GM04503 (cell line): ENCODE measurements at places on chromosomes 12 and 14.
A peak's percentile ranks its signal among the peaks of the same experiment; 100 is the strongest.

DNA sequence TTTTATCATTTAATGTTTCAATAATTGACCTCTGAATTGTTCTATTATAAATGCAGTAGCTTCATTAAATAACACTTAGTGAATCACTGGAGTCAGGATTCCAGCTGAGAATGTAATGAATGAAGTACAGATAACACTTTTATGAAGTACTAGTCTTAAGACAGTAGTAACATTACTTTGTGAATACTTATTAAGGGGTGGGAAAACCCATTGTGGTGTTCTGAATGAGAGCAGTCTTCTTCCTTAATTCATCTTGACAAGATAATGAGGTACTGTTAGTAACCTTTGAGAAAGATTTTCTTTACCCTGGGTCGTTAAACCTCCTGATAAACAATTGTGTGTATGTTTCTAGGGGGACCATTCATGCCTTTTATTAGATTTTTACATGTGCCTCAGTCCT lies 12.7 kb downstream of the NUP107 start:
- DNase-seq: no peak

DNA sequence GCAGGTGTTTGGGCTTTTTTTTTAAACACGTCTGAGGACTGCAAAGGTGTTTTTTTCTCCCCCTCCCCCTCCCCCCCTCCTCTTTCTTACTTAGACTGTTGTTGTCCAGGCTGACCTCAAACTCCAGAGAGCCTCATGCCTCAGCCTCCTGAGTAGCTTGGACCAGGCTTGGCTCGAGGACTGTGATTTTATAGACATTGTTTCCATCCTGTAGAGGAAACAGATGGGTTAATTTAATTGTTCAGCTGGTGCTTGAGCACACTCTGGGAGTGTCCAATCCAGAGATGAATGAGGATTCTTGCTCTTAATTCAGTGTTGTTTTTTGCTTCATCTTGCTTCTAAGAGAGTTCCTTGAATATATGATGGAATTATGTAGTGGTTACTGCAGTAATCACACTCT lies 42.1 kb downstream of the RASSF3 start:
- DNase-seq: no peak

DNA sequence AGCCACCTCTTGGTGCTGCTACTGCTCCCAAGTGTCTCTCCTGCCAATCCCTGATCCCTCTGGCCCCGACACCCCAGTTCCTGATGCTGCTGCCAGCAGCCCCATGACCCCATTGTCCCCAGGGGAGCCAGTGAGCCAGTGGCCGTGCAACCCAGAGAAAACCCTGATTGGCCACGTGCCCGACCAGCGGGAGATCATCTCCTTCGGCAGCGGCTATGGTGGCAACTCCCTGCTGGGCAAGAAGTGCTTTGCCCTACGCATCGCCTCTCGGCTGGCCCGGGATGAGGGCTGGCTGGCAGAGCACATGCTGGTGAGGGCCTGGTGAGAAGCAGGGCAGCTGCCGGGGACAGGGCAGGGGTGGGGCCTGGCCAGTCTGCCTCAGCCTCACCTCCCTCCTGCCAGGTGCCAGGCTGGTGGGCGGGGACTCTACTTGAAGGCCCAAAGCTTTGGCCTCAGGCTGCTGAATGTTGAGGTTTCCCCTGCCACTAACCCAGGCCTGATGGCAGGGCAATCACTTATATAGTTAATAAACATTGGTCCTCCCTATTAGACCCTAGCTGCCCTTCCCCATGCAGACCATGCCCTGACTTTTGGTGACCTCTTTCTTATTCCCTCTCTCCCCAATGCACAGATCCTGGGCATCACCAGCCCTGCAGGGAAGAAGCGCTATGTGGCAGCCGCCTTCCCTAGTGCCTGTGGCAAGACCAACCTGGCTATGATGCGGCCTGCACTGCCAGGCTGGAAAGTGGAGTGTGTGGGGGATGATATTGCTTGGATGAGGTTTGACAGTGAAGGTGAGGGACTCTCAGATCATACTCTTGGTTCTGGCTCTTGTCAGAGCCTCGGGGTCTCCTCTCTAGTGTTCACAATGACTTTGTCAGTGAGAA lies 5.1 kb downstream of the PCK2 start:
- no peak for DNase-seq

- no peak for DNase-seq
These were observed 1094.4 kb downstream of the BCL11B start for GRCh38 chr14:98177551-98177950.

GRCh38 chr12:106918746-106919145 lies 37.0 kb upstream of the TMEM263 start:
- no peak for DNase-seq

DNA sequence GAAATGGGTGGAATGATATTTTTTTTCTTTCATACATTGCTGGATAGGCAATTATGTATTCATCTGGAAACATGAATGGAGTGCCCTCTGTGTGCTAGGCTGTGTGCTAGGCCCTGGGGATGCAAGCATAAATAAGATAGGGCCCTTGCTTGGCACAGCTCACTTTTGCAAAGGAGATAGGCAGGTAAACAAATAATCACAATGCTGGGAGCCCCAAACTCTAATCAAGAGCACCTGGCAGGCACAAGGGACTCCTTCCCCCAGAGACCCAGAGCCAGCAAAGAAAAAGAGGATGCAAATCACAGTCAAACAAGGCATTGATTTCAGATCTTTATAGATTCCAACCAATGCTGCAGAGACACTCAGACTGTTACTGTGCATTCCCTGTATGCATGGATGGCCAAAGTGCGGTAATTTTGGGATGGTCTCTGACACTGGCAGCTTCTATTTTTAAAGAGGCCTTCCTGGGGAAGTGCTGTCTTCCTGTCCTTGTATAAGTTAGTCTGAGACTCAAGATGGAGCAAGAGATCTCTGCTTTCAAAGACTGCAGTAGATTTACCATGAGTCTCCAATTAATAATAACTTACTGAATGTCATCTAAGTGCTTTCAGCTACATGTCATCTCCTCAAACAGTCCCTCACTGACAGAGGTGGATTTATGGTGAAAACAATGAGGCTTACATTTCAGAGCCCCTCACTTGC lies 45.1 kb upstream of the CPM start:
- DNase-seq: no peak

DNA sequence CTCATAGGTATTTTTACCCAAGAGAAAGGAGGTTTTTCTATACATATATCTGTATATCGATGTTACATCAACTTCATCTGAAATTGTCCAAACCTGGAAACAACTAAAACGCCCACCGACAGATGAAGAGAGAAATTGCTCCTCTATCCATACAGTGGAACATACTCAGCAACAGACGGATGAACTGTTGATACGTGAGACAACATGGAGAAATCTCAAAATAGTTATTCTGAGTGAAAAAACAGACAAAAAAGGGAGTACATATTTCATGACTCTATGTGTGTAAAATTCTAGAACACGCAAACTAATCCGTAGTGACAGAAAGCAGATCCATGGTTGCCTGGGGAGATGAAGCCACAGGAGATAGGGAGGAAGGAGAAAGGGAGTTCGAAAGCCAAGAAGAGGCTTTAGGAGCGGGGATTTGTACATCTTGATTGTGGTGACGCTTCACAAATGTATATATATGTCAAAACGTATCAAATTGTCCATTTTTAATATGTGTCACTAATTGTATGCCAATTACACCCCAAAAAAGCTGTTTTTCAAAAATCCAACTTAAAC lies 37.6 kb upstream of the C14orf180 start:
- no peak for DNase-seq

DNA sequence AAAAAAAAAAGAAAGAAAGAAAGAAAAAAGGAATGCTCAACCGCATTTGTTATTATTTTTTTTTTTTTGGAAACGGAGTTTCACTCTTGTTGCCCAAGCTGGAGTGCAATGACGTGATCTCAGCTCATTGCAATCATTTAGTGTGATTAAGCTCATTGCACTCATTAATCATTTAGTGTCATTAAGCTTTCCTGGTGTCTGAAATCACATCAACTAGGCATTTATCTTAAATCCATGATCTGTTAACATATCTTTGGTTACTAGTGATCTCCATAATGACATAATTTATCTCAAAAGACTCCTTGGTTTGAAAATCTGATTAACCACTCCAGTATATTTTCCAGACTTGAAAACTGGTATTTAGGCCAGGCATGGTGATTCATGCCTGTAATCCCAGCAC lies 26.3 kb downstream of the ETFBKMT start:
- no peak for DNase-seq

DNA sequence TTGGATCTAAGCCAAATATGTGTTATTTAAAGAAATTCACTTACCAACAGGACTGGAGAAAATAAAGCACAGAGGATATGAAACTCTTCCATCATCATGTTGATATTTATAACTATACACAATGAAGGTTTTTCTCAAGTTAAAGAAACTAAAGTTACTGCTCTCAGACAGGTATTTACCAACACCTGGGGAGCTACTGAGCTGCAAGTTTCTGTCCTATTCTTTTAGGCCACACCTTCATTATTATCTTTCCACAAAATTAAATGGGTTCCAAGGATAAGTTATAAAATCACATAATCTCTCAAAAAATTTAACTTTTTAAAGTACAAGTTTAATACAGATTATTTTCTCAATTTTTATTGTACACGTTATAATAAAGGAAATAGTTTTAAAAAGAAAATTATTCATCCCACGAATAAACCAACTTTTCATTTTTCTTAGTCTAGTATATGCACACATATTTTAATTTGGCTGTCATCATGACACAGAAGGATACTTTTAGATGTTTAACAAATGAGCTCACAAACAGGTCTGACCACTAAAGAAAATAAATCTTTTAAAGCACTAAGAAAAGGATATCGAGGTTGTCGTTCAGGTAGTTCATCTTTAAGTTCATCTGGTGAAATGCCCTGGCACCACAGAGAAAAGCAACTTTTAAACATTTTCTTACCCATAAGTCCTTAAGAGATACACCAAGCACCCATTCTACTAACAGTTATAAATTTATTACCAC lies 7.8 kb downstream of the GMFB start:
- DNase-seq: no peak

GRCh38 chr12:632102-632696 lies 31.0 kb downstream of the NINJ2 start:
- DNase-seq: peak; percentile 91

DNA sequence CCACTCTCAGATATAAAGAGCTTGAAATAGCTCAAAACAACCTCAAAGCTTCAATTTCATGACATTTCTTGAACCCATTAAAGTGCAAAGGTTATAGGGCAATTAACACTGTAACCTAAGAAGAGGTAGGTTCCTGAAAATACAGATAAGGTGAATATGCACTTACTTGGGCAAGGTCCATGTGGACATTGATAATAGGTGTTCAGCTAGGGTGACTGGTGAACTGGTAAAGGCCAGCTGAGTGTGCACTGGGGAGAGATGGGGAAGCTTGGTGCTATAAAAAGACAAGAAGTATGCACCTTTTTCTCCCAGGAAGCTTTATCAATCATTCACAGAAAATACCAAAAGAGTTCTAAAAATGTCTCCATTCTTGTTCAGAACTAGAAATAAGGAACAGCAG lies 418.6 kb downstream of the SLC16A7 start:
- DNase-seq: no peak

DNA sequence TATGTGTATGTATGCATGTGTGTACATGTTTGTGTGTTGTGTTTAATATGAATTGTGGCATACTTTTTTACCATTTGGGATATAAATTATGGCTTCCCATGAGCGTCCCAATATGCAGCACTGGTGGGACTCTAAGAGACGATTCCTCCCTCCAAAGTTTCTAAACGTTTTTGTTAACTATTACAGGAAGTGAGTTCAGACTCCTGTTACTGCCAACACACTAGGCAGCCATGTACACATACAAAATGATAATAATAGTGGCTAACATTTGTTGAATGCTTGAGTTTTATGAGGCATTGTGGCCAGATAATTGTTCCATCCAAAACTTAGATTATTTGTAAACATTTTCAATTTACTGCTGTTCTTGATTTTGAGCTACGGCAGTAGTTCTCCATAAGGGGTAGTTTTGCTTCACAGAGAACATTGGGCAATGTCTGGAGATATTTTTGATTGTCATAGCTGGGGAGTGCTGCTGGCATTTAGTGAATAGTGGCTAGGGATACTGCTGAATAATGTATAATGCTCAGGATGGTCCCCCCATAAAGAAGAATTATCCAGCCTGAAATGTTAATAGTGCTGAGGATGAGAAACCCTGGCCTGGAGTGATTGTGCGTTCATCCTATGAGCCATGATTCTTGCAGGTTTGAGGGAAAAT lies 45.1 kb downstream of the ARID2 start:
- no peak for DNase-seq

DNA sequence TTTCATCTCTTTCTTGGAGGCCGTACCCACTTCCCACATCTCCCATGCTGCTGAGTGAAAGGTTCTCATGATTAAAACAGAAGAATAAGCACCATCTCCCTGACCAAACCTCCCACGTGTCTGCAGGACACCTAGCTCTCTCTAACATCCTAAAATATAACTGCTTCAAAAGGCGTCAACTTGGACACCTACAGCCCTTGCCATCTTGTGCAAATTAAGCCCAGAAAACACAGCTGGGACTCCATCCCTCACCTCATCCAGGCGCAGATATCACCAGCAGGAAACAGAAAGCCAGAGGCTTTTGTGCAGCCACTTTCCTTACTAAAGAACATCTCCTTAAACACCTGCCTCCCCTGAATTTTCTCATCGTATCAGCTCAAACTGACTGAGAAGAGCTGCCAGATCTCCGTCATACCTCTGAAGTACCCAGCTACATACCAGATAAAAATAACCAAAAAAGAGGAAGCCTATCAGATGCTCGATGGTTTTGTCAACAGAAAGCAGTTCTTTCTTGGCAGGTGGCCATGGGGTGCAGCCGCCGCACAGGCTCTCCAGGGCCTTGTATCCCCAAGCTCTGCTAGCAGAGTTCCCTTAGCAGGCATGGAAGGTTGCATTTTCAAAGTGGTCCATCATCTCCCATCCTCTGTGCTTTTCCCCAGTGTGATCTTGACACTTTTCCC lies 28.8 kb downstream of the MAP3K9 start:
- DNase-seq: no peak

DNA sequence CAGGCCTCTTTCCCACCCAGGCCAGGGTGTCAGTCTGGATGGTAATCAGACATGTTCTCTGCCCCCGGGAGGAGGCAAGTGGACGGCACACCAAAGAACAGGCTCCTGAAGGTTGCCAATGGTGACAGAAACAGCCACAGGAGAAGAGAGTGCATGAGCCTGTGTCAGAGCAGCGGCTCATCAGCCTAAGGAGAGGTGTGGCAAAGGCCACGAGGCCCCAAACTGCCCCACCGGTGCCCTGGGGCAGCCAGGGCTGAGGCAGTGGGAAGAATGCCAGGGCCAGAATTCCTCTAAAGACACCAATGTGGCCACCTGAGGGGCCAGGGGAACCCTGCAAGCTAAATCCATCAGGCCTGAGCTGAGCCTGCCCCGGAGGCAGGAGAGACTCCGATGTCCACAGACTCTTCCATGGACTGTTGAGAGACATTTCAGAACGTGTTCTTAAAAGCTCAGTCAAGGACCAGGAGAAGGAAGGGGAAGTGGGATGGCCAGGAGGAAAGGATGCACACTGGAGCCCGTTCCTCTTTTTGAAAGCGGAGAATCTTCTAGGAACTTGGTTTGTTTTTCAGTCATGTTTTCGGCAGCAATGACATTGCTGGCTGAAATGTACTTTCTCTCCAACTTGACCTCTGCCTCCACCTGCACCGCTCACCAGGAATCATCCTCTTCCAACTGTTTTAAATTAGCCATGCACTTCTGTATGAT lies 176.3 kb upstream of the FKBP4 start:
- no peak for DNase-seq
